ENCODE measurements at places on chromosomes 13 and 19.

GRCh38 chr19:51830274-51830673 is 35.3 kb downstream of the FPR3 start:
- no peak for DNase-seq

DNA sequence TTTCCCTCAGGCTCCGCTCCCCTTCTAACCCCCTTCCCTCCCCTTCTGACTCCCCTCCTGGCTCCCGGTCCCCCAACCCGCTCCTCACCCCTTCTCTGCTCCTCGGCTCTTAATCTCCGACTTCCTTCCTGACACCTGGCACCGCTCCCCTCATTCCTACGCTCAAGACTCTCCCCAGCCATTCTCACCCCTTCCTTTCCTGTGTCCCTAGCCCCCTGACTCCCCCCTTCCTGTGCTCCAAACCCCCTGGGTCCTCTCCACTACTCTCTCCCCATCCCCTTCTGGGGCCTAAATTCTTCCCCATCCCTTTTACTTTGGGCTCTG is 658 bp downstream of the CLPP start:
- no peak for DNase-seq

DNA sequence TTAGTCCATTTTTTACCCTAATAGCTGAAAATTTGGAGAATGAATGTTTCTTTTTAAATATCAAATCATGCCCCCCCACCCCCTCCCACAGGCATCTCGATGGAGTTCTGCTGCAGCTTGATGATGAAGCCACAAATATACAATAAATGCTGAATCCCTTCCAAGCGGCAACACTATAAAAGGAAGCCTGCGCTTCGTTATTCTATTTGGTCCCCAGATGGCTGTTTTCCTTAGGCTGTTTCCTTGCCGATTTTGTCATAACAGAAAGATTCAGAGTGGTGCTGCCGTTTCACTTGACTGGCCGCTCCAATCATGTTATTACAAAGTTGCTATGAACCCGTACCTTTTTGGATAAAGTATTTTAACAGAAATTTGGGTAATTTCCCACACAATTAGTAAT is 79.5 kb downstream of the MYO16 start:
- no peak for DNase-seq

DNA sequence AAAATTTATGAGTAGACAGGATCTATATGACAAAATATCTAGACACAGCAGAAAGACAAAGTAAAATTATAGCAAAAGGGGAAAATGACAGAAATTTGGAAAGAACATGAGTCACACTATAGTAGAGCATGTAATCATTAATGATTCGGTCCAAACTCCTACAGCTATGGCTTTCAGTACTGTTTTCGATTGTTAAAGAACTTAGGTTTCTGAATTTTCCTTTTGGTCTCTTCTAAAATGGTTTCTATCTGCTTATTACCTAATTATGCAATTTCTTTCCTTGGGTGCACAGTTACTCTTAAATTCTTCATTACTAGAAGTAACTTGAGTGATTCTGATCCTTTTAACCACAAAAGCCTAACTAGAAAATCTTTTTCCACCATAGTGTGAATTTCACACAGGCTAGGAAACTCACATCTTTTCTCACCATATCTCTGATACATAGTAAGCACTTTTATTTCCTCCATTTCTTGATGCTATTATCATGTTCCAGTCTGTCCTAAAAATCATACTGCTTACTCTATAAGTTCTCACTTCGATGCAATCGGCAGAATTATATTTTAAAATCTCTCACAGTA is 1101.4 kb downstream of the PCDH9 start:
- no peak for DNase-seq

- DNase-seq = no peak
Measured at GRCh38 chr19:17331045-17331558, 3.6 kb downstream of the ANO8 start.

DNA sequence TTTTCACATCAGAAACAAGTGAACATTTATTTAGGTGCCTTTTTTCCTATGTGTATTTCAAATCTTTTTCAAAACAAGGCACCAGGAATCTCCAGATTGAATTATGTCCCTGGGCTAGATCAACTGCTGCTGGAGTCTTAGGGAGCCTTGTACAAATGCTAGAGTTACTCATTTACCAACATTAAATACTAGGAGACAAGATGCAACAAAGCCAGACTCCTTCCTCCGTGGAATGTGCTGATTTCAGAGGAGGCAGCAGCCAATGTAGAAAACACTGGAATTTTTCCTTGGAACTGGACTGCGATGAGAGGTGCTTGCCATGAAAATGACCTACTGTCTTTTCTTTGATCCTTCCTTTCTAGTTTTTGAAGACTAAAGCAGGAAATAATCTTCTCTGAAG is 1514.7 kb upstream of the MIR17HG start:
- DNase-seq = no peak

DNA sequence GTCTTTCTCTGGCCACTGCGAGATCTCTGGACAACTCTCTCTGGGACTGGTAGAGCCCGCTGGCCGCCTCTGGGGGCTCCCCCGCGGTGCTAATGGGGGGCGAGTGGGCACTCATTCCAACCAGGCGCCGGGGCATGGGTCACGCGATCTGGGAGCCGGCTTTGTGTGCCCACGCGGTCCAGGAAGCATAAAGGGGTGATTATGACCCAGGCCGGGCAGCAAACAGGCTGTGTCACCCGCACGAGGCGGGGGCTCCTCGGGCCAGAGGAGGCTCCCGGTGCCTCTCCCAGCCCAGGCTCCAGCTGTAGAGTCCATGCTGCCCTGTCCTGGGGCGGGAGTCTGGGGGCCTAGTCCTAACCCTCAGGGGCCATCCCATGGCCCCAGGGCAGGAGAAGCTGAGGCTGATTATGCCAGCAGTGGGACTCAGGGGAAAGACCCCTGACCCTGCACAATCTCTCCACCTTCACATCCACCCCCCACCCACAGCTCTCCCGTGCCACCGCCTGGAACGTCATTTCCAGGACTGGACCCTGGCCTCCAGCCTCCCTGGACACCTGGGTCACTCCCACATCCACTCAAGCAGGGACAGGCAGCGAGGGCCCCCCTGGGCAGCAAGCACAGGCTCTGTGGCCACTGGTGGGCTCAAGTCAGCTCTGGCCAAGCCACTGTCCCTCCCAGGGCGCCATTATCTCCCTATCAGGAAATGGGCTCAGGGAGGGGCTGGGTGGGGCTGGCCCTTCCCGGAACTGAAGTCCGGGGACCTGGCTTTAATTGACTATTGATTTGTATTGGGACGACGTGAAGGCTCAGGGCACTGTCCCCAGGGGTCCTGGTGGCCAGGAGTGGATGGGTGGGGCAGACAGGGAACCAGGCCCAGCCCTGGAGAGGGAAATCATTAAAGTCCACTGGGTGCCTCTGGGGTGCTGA is 50.0 kb downstream of the PTPRS start:
- DNase-seq = no peak

GRCh38 chr13:49774376-49775005 is 18.0 kb downstream of the KPNA3 start:
- no peak for DNase-seq

GRCh38 chr13:52414051-52414450 is 8.1 kb upstream of the THSD1 start:
- DNase-seq = no peak

GRCh38 chr13:113405481-113406300 is 41.8 kb upstream of the GRTP1 start:
- DNase-seq = no peak

- no peak for DNase-seq
Measured at GRCh38 chr13:30712536-30713532, 22.5 kb upstream of the ALOX5AP start.

DNA sequence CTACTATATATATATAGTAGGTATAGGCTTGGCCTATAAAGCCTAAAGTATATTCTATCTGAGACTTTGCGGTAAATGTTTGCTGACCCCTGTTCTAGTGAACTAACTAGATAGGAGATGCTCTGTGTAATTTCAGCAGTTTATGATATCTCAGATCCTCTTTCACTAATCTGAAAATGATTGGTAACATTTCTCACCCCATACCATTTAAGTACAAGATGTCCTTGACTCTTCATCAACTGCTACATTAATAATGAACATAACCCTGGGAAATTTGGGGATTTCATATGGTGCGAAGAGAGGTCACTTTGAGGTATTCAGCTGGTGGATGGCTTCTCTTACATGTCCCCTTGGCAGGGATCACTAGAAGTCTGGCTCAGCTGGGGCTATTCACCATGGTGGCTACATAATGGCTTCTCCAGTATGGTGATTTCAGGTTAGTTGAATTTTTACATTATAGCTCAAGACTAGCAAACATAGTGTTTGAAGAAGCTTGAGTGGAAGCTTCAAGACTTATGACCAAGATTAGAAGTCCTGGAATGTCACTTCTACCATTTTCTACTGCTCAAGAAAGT is 103.6 kb upstream of the MYCBP2 start:
- DNase-seq = no peak

- no peak for DNase-seq
Measured at GRCh38 chr13:37448153-37448552, 150.4 kb downstream of the POSTN start.

GRCh38 chr13:42337808-42338600 is 66.1 kb downstream of the AKAP11 start:
- no peak for DNase-seq

- DNase-seq = no peak
Measured at GRCh38 chr13:40288259-40288658, 378.2 kb downstream of the FOXO1 start.

- no peak for DNase-seq
Measured at GRCh38 chr13:109345433-109345941, 440.9 kb downstream of the IRS2 start.

GRCh38 chr13:59360108-59360507 is 803.6 kb downstream of the DIAPH3 start:
- no peak for DNase-seq

GRCh38 chr13:90565985-90566713 is 781.3 kb upstream of the MIR17HG start:
- DNase-seq = no peak

GRCh38 chr13:110957181-110957884 is 42.5 kb upstream of the ANKRD10 start:
- no peak for DNase-seq

DNA sequence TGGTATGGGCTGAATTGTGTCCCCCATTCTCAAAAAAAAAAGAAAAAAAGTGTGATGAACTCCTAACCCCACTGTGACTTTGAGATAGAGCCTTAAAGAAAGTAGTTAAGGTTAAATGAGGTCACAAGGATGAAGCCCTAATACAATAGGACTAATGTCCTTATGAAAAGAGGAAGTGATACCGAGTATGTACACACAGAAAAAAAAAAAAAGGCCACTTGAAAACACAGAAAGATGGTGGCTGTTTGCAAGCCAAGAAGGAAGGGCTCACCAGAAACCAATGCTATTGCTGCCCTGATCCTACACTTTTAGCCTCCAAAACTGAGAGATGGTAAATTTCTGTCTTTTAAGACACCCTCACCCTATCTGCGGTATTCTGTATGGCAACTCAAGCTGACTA is 955.6 kb downstream of the PCDH17 start:
- no peak for DNase-seq

DNA sequence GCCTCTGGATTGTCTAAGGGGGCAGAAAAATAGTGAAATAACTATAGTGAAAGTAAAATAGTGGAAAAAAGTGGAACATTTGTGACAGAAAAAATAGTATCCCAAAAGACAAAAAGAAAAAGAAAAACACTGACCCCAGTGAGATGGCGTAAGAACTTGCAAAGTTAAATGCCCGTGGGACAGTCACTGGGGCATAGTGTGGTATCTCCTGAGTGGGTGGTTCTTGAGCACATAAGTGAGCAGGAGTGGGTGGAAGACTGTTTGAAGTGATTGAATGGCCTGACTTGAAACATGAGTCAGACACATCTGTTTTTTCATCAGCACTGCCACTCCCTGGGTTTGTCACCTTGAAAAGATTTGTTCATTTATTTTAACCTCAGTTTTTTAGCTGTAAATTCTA is 2.5 kb downstream of the ZNF430 start:
- DNase-seq = no peak

Data from liver (tissue), 10 donors.